NCI-H2171 treated with DMSO at 0.1 percent for 48 hours (cell line): ENCODE measurements at places on chromosomes 12 and 14.

GRCh38 chr12:2900642-2901041, 10.0 kb downstream of the TULP3 start:
- no peak for DNase-seq

- DNase-seq = no peak
Measured at GRCh38 chr12:25854991-25855390, 103.5 kb upstream of the RASSF8 start.

DNA sequence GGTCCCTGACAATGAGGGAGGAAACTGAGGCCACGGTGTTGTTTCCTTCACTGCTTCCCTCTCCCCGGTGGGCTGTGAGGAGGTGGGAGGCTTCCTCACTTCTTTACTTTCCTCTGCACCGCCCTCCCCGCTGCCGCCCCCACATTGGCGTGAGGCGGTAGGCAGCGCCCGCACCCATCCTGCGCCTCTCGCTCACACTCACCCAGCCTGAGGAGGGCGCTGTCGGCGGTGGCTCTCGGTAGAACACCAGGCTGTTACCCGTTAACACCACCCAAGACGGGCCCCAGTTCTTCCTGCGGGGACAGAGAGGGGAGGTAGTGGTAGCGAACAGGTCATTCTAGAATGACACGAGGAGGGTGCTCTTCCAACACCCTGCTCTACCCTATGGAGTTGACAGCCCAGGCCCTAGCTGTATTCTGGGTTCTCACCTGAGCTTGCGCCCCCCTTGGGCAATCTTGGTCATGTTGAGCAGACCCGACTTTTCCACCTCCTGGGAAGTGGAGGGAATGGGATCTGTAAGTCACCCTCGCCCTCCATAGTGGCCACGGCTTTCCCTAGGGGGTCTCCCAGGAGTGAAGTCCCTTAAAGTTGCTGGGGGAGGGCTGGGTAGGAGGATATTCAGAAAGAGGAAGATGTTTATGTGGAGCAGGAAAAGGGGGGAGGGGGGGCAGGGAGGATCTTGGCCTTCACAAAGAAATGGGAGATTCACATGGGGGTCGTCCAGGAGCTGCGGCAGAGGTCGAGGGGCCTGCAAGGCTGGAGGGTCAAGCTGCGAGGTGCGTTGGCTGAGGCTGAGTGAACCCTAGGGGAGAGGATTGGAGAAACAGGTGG, 3.3 kb downstream of the ARHGAP9 start:
- DNase-seq = no peak

DNA sequence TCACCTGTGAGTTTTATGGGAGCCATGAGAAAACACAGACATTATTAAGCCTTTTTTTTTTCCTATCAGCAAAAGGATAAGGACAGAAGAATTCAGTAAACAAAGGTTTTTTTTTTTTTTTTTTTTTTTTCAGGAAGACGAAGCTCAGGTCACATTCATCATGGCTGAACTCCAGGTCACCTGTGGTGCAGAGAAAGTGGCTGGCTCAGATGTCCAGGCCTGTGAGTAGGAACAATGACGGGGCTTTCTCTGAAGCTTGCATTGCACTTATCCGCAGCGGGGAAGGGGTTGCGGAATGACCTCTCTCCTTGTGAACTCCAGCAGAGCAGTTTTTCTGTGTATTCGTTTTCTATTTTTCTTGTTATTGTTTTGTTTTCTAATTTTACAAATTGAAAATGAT, 759.6 kb upstream of the TMEM132C start:
- DNase-seq = no peak

GRCh38 chr14:103105580-103106150, 11.1 kb downstream of the EXOC3L4 start:
- peak; percentile 96 for DNase-seq

DNA sequence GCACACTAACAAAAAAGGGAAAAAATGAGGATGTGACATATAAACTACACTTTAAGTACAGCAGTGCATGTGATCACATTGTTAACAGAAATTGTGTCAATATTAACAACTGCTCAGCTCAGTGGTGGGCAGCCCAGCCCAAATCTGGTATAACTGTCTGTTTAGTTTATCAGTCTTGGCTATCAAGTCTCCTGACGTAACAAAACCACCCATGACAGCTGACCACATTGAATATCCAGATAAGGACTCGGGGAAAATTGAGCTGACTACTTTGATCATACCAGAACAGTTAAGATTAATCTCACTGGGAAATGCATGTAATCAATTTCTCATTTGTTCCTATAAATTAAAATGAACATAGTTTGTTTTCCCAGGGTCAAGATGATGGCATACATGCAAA, 396.6 kb downstream of the SNAPC1 start:
- DNase-seq = no peak

- DNase-seq = peak; percentile 36
Measured at GRCh38 chr12:177980-178828, 35.8 kb downstream of the SLC6A12 start.

- DNase-seq = no peak
Measured at GRCh38 chr12:44972746-44973421, 78.0 kb downstream of the DBX2 start.
